ENCODE measurements at places on chromosomes 5 and 9.
A peak's percentile ranks its signal among the peaks of the same experiment; 100 is the strongest.

DNA sequence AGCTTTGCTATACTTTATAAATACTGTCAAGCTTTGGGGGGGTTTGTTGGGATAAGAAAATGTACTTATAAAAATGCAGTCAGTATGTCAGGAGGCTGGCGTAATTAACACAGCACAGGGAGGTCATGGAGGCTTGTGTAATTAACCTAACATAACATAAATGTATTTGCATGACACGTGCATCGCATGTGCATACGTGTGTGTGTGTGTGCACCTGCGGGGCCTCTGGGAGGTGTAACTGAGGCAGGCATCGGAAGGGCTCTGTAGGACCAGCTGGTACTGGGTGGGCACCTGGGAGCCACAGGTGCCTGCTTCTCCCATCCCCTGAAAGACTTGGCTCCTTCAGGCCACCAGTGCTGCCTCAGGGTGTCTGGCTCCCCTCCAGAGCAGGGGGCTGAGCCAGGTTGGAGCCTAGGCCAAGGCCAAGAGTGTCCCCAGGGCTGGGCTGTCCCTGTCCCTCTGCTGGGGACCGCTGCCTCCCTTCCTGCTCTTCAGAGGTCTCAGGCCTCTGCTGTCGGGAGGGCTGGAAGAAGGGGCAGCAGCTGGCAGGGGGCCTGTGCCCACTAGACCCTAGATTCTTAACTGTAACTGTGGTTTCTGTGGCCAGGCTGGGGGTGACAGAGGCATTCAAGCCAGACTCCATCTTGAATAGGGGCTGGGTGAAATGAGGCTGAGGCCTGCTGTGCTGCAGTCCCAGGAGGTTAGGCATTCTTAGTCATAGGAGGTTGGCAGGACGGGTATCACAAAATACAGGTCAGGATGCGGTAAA lies 9.0 kb downstream of the FCN2 start:
- DNase-seq: no peak

DNA sequence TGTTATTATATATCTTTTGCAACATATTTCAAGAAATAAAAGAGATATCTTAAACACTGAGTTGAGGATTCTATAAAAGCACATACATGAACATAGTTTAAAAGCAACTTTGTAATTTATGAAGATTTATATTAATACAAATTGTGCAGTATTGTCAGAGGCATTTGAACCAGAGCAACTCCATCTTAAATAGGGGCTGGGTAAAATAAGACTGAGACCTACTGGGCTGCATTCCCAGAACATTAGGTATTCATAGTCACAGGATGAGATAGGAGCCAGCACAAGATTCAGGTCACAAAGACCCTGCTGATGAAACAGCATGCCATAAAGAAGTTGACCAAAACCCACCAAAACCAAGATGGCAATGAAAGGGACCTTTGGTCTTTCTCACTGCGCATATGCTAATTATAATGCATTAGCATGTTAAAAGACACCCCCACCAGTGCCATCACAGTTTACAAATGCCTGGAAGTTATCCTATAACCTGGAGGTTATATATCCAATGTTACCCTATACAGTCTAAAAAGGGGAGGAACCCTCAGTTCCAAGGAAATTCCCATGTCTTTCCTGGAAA lies 320.2 kb downstream of the FAM170A start:
- DNase-seq: no peak

GRCh38 chr5:116944183-116944582 lies 369.6 kb upstream of the SEMA6A start:
- DNase-seq: peak; percentile 1

GRCh38 chr9:75109210-75109839 lies 21.0 kb downstream of the OSTF1 start:
- DNase-seq: no peak

DNA sequence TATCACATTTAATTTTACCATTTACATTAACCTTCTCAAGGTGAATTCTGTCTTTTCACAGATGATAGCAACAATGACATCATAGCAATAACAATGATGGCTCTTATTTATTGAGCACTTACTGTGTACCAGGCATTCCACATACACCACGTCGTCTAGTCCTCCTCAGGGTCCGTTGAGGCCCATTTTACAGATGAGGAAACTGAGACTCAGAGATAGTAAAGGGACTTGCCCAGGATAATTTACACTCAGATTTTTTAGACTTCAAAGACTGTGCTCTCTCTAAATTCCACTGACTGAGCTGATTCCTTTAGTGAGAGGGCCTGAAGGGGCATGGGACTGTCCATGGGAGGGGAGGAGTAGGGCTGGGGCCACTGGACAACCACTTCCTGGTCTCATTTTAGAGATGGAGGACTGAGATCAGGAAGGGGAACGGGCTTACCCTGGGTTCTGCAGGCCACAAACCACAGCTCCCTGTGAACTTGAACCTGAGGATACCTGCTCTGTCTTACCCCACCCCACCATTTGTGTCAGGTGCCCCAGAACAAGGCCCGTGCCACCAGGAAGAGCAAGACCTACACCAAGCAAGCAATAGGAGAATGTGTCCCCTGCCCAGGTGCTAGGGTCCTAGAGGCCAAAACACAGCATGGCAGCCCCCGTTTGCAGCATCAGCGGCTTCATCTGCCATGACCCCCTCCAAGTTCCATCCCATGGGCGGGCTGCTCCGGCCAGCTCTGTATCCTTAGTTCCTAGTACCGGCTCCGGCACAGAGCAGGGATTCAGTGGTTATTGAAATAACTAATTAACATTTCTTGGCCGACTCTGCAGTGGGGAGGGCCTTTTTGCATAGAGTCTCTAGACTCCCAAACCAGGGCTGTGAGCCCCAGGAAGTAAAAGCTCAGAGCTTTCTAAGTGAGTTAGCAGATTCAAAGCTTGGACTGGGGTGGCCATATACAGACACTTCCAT lies 96.6 kb downstream of the RGS3 start:
- DNase-seq: no peak

GRCh38 chr9:123643518-123643917 lies 286.4 kb downstream of the DENND1A start:
- no peak for DNase-seq

DNA sequence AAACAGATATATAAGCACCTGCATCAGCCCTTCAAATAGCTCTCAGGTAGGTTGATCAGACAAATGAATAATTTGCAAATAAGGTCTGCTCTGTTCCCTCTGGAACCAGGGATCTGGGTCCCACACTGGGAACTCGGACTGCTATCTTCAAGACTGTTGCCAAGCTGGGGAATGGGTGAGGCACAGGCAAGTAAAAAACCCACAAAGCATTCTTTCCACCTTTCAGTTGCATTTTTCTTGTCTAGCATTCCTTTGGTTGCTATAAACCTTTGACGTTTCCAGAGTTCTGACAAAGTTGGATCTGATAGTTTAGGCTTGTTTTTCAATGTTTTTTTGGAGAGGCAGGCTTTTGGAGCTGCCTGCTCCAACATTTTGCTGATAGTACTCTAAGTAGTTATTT lies 20.1 kb downstream of the FBXL17 start:
- peak; percentile 25 for DNase-seq

DNA sequence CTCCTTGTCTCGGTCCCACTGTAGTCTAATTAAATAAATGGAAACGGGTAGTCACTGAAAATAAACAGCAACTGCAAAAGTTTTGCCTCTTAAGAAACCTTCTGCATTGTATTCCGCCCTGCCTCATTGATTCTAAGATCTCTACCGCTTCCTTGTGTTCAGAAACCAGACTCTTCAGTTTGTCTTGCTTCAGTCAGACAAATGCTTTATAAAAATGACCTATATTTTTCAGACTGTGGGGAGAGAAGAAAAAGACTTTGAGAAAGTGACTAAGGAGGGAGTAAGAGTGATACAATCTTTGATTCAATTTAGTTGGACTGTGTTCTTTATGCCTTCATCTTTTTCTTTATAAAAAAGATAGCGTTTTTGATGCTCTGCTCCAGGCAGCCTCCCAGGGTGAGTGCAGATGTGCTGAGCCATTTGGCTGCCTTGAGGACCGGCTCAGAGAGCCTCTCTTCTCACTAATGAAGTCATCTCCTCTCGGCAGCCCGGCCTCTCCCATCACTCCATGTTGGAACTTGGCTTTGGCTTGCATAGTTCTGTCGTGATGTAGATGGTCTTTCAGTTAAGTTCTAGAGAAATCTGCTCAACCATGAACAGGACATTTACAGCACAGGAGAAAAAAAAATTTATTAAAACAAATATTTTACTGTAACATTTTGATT lies 4.0 kb upstream of the VCAN start:
- DNase-seq: peak; percentile 77

DNA sequence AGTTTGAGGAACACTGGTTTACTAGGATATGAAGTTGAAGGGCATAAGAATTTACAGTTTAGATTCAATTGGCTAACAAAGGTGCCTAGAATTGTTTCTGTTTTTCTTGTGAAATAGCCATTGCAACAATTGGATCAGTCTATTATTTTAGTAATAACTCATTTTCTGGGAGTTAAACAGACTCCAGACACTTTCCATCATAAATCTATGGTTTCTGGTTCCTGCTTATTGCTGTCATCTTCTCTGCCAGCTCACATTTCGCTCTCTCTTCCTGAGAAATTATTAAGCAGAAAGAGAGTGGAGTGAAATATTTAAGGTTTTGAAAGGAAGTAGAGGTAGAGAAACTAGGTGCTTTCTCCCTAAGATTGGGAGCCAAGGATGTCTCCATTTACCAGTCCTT lies 165.1 kb upstream of the PRR16 start:
- DNase-seq: peak; percentile 57

GRCh38 chr5:86917117-86917579 lies 299.4 kb downstream of the COX7C start:
- peak; percentile 50 for DNase-seq

GRCh38 chr5:12320331-12320730 lies 416.1 kb upstream of the CTNND2 start:
- DNase-seq: no peak

- DNase-seq: no peak
Measured at GRCh38 chr9:108012886-108013665, 523.5 kb upstream of the KLF4 start.

DNA sequence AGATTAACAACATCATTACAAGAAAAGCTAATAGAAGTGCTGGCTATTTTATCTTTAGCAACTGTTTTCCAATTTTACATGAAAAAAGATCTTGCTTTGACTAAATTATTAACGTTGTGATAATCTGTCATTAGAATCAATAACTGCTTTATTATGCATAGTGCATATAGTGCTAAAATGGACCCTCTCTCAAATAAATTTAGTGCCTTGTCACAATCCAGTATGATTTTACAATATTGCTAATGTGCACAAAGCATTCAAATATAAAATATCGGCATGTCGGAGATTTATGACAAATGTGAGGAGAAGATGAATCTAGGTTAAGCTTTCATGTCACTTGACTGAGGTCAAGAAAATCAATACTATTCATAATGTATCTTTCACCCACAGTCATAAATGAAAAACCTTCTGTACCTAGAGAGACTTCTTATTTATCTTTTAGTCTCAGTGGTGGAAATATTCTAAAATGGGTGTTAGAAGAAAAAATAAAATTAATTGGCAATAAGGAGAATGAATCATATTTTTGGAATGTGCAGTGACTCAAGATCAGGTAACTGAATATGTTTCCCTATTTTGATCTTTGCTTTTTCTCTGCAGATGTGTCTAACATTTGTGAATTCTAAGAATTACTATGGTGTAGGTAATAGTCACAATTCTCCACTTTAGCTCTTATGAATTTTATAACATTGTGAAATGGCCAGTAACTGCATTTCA lies 672.9 kb upstream of the GRAMD2B start:
- DNase-seq: no peak

GRCh38 chr5:9099689-9100088 lies 446.2 kb downstream of the SEMA5A start:
- no peak for DNase-seq

GRCh38 chr5:15026944-15027343 lies 155.4 kb upstream of the ANKH start:
- DNase-seq: no peak

DNA sequence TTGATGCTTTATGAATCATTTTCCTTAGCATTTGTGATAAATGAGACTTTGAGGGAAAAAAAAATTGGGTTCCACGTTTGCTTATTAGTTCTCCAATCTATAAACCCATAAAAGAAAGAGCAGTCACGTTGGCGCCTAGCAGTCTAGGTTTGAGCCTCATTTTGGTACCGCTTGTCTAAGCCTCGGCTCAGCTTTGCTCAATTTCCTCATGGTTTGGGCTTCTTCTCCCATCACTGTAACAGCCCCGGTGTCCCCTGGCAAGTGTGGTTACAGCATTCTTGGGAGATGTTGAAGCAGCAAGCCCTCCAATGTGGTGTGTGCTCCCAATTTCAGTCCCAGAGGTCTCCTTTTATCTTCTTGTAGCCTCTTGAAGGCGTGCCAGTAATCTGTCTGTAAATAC lies 578.4 kb downstream of the CDK5RAP2 start:
- DNase-seq: peak; percentile 72

- DNase-seq: no peak
Measured at GRCh38 chr5:39202597-39203274, 16.6 kb downstream of the FYB1 start.

DNA sequence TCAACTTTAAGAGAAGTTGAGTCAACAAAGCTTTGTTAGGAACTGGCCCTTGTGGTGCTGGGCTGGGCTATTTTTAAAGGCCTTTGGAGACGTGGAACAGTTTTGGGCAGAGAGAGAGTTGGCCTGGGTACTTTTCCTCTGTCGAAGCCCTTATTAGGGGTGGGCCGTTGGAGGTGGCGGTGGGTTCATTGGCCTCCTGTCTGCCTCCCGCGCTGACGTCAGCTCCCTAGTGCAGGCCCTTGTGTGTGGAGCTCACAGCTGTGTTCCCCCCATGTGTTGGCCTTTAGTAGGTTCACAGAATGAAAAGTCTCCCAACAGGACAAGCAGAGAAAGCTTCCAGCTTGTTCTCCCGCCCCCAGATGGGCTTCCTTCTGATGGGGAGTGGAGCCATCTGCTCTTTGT lies 2.7 kb downstream of the NCS1 start:
- DNase-seq: no peak

DNA sequence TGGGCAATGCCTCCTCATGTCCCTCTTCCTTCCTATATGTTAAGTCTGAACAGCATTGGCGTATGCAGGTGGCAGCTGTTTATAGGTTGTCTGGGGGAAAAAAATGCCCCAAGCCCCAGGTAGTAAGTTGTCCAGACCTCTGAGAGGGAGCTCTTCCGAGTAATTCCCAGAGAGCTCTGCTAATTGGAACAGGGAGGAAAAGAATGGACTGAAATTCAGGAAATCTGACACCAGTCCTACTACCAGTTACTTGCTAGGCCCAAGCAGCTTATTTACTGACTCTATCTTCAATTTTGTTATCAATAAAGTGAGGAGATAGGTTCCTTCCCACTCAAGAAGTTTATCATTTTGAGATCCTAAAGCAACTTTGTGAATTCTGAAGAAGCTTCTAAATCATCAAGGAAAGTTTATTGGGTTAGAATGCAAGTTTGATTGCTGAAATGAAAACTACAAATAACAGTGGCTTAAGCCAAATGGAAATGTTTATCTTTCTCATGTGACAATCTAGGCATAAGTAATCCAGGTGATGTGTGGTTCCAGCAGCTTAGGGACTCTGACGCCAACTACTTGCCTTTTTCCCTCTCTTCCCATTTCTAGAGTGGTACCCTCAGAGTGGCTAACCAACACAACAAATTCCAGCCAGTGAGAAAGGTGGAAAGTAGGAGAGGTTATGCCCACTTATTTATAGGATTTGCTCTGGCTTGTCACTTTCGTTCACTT lies 5.6 kb downstream of the STK32A start:
- DNase-seq: no peak
